ENCODE measurements at places on chromosomes 5 and 9.
A peak's percentile ranks its signal among the peaks of the same experiment; 100 is the strongest.

GRCh38 chr5:146781157-146781556 is 97.4 kb downstream of the PPP2R2B start:
- H3K4me1 ChIP-seq = no peaks in the 10 kb centered on the region
- no peaks in the 10 kb centered on the region for H3K27me3 ChIP-seq
- H3K4me3 ChIP-seq = no peak overlapping the region
- no peak for DNase-seq

DNA sequence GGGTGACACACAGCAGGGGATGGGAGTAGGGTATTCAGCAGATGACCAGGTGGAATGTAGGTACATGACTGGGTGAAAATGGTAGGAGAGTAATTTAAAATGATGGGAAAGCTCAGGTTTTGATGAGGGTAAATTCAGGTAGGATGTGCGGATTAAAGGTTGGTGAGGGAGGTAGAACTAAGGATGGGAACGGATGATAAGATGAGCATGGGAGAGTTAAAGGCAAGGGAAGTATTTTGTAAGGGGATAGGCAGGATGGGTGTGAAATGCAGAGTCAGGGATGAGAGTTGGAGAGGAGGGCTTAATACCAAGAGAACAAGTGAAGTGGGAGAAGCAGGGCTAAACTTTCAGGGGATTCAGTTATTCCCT is 1.5 kb downstream of the TLN1 start:
- peak overlapping the region; percentile 64 for H3K4me3 ChIP-seq
- H3K4me1 ChIP-seq = peaks cover 65% of the 10 kb centered on the region
- no peaks in the 10 kb centered on the region for H3K27me3 ChIP-seq
- H3K27ac ChIP-seq = peak overlapping the region; percentile 96

GRCh38 chr9:37466037-37466709 is 923 bp upstream of the ZBTB5 start:
- peak overlapping the region; percentile 95 for H3K4me3 ChIP-seq
- H3K27me3 ChIP-seq = no peaks in the 10 kb centered on the region
- H3K36me3 ChIP-seq = no peaks in the 10 kb centered on the region
- DNase-seq = peak; percentile 82

DNA sequence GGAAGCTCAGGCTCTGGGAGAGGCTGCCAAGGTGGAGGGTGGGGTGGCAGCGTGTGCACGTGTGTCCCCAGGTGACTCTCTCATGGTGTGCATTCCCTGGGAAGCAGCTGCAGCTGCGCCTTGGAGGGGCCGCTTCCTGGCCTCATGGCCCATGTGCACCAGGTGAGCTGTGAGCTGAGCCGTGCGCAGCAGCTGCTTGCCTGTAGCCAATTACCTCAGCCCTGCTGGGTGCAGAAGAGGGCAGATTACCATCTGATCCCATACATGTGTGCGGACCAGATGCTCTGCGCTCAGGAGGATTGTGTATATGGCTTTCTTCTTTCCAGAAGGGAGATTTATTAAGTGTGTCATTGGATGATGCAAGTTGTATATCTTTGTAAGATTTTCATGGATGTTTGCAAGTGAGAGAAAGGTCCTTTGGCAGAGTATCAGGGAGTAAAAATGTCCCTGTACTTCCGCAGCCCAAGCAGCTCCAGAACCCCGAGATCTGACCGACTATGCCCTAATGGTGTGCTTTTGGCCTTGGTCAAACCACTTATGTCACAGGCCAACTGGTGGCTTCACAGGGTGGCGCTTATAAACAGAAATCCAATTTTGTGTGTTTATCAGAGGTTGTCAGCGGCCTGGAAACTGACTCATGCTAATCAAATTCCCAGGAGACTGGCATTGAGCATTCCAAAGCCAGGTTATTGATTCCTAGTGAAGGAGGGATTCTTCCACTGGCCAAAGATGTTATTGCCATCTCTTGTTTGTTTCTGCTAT is 229.3 kb downstream of the GOLPH3 start:
- peaks cover 17% of the 10 kb centered on the region for H3K4me1 ChIP-seq
- H3K4me3 ChIP-seq = no peak overlapping the region
- H3K27me3 ChIP-seq = no peaks in the 10 kb centered on the region
- no peaks in the 10 kb centered on the region for H3K36me3 ChIP-seq

- no peak overlapping the region for H3K27ac ChIP-seq
- H3K4me1 ChIP-seq = no peaks in the 10 kb centered on the region
- H3K4me3 ChIP-seq = no peak overlapping the region
- no peaks in the 10 kb centered on the region for H3K27me3 ChIP-seq
Measured at GRCh38 chr5:93062548-93062947, 518.5 kb downstream of the NR2F1-AS1 start.

DNA sequence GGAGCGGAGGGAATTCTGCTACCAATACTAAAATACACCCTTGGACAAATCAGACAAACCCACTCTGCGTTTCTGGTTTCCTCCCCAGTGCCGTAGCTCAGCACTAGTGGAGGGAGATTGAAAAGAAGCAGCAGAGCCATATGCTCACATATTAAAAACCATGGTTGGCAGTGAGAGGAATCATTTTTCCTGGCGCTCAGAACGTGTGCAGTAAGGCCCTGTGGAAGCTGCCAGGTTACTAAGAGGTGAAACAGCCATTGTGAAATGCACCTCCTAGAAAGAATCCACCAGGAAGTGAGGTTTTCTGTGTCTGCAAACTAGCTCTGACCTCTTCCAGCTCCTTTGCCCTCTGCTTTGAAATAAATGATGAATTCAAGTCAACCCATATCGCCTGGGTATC is 177.2 kb downstream of the ERCC6L2 start:
- no peaks in the 10 kb centered on the region for H3K27me3 ChIP-seq
- H3K4me1 ChIP-seq = no peaks in the 10 kb centered on the region
- no peak overlapping the region for H3K4me3 ChIP-seq
- H3K36me3 ChIP-seq = no peaks in the 10 kb centered on the region

DNA sequence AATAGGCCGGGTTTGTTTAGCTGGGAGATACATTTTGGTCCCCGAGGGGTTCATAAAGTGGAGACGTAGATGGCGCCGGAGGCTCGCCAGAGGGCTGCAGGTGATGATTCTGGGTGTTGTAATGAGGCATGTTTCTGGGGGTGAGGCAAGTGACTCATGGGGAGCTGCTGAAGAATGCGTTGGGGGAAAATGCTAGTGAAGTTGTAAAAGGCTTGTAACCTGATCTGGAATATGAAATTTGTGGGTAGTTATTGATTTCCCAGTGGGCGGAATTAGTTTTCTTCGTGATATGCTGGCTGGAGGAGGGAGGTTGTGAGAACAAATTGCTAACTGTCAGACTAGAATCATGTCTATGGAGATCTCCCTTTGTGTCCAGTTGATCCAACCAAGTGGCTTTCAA is 158.3 kb downstream of the DOCK2 start:
- H3K4me3 ChIP-seq = no peak overlapping the region
- no peaks in the 10 kb centered on the region for H3K4me1 ChIP-seq
- H3K27me3 ChIP-seq = no peaks in the 10 kb centered on the region
- no peak overlapping the region for H3K27ac ChIP-seq

- no peak for DNase-seq
- H3K36me3 ChIP-seq = no peaks in the 10 kb centered on the region
- no peak overlapping the region for H3K4me3 ChIP-seq
- no peaks in the 10 kb centered on the region for H3K4me1 ChIP-seq
- H3K27ac ChIP-seq = no peak overlapping the region
Measured at GRCh38 chr5:60439552-60439951, 260.4 kb downstream of the DEPDC1B start.

- H3K36me3 ChIP-seq = no peaks in the 10 kb centered on the region
- H3K27ac ChIP-seq = no peak overlapping the region
- no peaks in the 10 kb centered on the region for H3K4me1 ChIP-seq
- no peak for DNase-seq
- no peak overlapping the region for H3K4me3 ChIP-seq
Measured at GRCh38 chr5:126043688-126044087, 379.5 kb upstream of the GRAMD2B start.

DNA sequence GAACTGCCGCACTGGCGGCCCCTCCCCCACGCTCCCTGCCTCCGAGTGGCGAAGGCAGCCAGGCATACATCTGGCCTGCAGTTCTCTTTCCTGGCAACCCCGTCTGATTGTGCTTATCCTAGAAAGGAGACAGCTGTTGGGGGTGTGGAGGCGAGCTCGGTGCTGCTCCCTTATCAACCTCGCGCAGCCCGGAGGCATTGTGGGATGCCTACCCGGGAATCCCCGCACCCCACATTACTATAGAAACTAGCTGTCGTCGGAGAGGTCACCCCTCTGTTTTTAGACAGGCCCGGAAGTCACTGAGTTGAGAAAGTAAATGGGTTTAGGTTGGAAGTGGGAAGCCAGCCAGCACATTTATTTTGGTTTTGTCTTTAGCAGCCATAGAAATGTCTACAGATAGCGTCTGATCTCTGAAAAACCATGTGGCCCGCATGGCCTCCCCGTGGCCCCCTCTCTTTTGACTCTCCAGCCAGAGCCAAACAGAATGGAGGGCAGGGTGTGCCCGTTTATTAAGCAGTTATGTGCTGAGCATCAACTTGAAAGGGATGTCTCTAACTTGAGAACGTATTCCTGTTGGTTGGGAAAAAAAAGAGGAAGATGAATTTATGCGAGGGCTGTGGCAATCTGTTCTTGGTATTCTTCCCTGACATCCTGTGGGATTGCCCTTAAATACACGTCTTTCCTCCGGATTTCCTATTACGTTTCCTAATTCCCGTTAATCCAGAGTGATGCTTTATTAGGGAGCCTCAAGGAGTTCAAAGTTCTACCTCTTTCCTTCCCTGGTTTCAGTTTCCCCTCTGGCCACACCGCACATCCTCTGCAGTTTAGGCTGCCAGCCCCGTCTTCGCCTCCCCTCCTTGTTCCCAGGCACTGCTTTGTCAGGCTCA is 3.9 kb downstream of the STC2 start:
- H3K27me3 ChIP-seq = peaks cover 38% of the 10 kb centered on the region
- peak; percentile 80 for DNase-seq
- peak overlapping the region; percentile 11 for H3K4me3 ChIP-seq
- peaks cover 54% of the 10 kb centered on the region for H3K4me1 ChIP-seq
- H3K27ac ChIP-seq = peak overlapping the region; percentile 49

- H3K27me3 ChIP-seq = peaks cover 22% of the 10 kb centered on the region
- no peaks in the 10 kb centered on the region for H3K4me1 ChIP-seq
- peak; percentile 56 for DNase-seq
- no peak overlapping the region for H3K27ac ChIP-seq
- H3K36me3 ChIP-seq = no peaks in the 10 kb centered on the region
Measured at GRCh38 chr9:135241381-135242048, 154.0 kb downstream of the OLFM1 start.

GRCh38 chr9:87375397-87376073 is 122.1 kb upstream of the DAPK1 start:
- H3K27me3 ChIP-seq = no peaks in the 10 kb centered on the region
- H3K4me3 ChIP-seq = no peak overlapping the region
- DNase-seq = no peak

GRCh38 chr9:70998962-70999361 is 122.5 kb downstream of the TRPM3 start:
- H3K36me3 ChIP-seq = no peaks in the 10 kb centered on the region
- no peaks in the 10 kb centered on the region for H3K27me3 ChIP-seq
- H3K4me1 ChIP-seq = no peaks in the 10 kb centered on the region
- DNase-seq = no peak

DNA sequence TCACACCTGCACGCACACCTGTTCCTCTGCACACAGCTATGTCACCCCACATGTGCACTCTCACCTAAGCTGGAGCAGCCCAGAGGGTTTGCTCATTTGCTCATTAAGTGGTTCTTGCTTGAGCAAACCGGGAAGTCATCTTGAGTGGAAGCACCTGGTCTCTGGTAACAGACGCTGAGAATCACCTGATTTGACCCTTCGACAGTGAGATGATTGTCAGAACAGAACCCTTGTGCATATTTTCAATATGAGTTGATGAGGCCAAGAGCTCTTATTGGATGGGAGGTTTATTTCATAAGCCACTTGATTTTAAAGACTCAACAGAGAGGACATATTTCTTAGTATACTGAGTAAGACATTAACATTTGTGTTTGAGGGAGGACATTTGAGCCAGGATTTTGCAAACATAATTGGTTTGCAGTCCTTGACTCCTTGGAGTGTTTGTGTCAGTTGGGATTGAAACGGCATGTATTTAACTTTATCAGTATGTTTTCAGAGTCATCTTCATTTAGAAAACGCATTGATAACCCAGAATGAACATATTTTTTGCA is 22.1 kb upstream of the LPCAT1 start:
- H3K27me3 ChIP-seq = no peaks in the 10 kb centered on the region
- no peak overlapping the region for H3K4me3 ChIP-seq
- H3K4me1 ChIP-seq = peaks cover 17% of the 10 kb centered on the region
- H3K36me3 ChIP-seq = no peaks in the 10 kb centered on the region

DNA sequence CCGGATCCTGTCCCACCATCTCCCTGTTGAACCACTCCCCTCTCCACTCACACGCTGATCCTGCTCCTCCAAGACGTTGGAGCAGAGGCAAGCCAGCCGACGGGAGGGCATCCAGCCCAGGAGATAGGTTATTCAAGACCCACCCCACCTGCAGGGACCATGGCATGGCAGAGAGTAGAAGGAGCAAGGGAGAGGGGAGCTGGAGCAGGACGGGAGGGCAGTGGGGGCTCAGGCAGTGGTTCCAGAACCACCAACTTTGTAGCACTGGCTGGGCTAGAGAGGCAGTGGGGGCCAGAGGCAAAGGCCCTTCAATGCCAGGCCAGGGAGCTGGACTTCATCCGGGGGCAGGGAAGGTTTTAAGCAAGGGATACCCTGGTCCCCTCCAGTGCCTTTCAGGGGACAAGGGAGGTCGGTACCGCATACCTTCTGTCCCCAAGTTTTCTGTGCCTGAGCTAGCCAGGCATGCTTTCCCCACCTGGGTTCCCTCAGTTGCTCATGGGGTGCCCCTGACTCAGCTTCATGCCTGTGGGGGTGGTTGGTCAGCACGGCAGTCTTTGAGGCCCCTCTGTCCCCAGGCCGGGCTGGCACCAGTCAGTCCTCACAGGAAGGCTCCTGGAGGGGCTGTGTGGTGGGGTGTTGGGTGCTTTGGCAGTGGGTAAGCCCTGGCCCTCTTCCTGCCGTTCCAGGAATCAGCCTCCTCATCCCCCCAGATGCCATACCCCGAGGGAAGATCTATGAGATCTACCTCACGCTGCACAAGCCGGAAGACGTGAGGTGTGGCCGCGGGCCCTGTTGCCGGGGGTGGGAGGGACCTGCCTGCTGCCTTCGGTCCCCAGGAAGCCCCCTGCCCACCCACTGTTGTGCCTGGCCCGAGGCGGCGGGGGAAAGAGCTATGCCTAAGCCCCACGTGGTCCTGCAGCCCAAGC is 22.4 kb downstream of the HK3 start:
- no peaks in the 10 kb centered on the region for H3K4me1 ChIP-seq
- H3K27ac ChIP-seq = no peak overlapping the region
- no peak overlapping the region for H3K4me3 ChIP-seq
- DNase-seq = no peak
- no peaks in the 10 kb centered on the region for H3K36me3 ChIP-seq

DNA sequence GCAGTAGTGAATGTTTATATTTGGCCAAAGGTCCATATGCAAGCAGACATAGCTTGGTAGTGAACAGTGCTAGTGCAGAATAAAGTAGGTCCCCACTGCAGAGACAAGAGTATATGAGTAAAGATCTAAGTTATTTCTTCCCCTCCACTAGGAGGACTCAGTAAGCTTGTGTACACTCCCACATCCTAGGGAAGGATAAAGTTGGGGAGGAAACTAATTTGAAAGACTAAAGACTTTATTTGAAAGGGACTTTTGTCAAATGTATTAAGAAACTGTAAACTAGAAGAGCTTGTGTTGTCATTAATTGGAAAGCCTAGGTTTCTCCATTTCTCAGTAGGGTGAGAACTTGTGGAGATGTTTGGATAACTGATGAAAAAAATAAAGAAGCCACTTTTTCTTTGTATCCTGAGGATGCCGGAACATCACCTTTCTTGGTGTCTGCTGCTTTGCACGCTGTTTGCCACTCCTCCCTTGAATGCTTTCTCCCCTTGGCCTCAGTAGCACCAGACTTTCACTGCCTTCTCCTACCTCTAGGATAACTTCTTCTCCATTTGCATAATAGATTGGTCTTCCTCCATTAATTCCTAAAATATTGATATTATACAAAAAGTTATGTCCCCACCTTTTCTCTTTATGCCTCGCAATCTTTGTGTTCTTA is 329.0 kb downstream of the PARP8 start:
- no peaks in the 10 kb centered on the region for H3K36me3 ChIP-seq
- H3K4me1 ChIP-seq = no peaks in the 10 kb centered on the region
- no peak overlapping the region for H3K27ac ChIP-seq
- H3K27me3 ChIP-seq = peaks cover 4% of the 10 kb centered on the region
- H3K4me3 ChIP-seq = no peak overlapping the region
